Neural crest cell (in vitro differentiated cells): ENCODE measurements at places on chromosomes 3 and 15. TPM values are rescaled to one million over a fixed set of nuclear protein-coding genes. Genes with fewer than 3 reads are reported as not detected.

- H3K27me3 ChIP-seq: no peaks in the 10 kb centered on the region
- peaks cover 6% of the 10 kb centered on the region for H3K4me1 ChIP-seq
- no peak overlapping the region for H3K27ac ChIP-seq
- no peaks in the 10 kb centered on the region for H3K36me3 ChIP-seq
- no peak overlapping the region for H3K4me3 ChIP-seq
Observed at GRCh38 chr15:100734586-100734985, 132.2 kb downstream of the ASB7 start.

DNA sequence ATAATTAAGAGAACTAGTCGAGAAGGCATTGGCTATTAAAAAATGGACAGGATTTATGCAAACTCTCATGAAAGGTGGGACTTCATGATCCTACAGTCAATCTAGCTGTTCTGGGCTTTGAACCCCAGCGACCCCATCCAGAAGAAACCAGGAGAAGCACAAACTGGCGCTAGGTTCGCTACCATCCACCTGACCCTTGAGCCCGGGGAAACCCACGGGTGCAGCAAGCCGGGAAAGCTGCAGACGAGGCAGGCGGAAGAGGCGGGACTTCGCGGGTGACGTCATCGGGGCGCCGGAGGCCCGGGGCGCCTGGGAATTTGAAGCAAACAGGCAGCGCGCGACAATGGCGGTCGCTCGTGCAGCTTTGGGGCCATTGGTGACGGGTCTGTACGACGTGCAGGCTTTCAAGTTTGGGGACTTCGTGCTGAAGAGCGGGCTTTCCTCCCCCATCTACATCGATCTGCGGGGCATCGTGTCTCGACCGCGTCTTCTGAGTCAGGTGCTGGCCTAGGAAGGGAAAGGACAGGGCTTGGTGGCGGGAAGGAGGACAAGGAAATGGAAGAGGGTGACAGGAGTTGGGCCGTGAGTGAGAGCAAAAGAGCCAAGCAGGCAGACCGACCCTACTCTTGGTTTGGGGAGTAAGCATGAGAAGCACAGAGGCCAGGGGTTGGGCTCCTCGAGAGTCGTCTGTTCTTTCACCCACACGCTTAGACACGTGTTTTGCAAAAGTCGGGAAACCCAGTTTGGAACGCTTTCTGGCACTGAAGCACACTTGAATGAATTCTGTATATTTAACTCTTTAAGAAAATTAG, at the start of gene UMPS:
UMPS (plus strand) TSS at position 324 of the 812 bp plus-strand sequence; CDS start at position 344, 20 bp downstream.
- H3K4me3 ChIP-seq: peak within 1 kb of the TSS; percentile 99
- peak; percentile 89 for DNase-seq
- peak within 1 kb of the TSS; percentile 99 for H3K27ac ChIP-seq

DNA sequence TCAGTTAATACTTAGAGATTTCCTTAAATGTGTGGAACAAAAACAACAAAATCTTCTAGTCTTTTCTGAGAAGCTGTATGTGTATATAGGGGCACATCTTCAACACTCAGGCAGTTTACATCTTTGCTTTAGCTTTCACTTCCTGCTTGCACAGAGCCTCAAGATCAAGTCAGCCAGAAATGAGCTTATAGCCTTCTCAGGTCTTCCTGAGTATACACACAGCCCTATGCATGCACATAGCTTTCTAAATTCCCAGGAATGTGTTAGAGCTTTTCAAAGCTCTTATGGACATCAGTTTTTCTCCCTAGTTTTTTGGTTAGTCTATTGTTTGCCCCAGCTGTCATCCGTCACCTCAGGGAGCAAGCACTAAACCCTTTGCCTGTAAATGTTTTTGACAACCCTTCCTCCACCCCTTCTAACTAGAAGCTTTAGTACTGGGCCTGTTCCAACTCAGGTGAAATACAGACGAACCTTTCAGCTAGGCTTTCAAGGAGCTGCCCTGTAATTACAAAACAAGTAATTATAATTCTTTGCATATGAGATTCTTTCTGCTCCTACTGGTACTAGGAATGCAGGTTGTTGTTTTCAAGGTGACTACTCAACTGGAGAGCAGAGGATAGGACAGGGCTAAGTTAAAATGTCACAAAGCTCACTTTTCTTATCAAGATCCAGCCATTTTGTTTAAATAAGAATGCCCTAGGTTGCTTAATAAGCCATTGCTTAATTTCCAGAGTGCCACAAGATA, 22.6 kb upstream of the MTMR10 start:
- no peak overlapping the region for H3K27ac ChIP-seq
- H3K36me3 ChIP-seq: peaks cover 13% of the 10 kb centered on the region
- no peaks in the 10 kb centered on the region for H3K4me1 ChIP-seq
- H3K4me3 ChIP-seq: no peak overlapping the region

Gene EXD1
- total RNA-seq: not detected in 2 replicates

Gene ASB14
- not detected in 2 replicates for total RNA-seq

DNA sequence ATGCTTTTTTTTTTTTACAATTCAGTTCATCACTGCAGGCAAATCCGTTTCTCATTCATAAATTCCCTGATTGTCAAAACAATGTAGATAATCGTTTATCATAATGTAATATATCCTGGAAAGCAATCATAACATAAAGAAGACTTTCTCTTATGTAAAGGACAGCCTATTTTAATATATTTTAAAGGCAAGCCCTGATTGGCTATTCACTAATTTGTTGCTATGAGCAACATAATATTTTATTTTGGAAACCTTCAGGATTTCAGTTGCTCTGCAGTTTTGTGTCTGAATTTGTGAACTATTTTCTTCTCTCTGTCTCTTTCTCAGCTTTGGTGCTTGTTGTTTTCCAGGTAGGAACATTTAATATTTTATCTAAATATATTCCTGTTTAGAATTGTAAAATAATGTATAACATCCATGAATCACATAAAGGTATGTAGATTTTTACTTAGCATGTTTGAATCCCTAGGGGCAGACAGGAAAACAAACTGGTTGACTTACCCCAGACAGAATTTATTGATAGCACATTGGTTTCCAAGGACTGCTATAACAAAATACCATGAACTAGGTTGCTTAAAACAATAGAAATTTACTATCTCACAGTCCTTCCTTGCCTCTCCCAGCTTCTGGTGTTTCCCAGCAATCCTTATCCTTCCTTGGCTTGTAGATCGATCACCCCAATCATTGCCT, 253.5 kb downstream of the CDIN1 start:
- H3K4me1 ChIP-seq: peaks cover under 1% of the 10 kb centered on the region
- no peak overlapping the region for H3K4me3 ChIP-seq
- DNase-seq: no peak
